ENCODE measurements at places on chromosomes 4 and X.

DNA sequence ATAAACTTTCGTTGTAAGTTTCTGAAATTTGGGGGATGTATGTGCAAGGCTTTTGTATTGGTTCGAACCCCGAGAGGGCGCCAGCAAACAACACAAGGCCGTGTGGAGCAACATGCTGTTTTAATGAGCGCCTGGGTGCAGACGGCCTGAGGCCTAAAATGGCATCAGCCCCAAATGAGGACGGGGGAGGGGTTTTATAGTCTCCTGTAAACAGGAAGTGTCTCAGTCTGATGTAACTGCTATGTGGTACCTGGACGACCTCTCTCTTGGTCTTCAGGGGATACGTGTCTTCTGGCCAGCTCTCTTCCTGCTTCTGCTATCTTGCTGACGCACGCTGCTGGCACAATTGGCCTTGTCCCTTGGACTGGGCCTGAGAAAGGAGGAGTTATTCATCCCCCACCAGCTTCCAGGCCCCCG lies 1348.0 kb downstream of the ADGRL3 start:
- DNase-seq, result peak; percentile 7

GRCh38 chr4:73998040-73999011 lies at the start of gene CXCL5:
TSS of gene CXCL5 (minus strand) at chr4:73998677. CDS start at chr4:73998581, 96 bp downstream.
- peak; percentile 43 for DNase-seq

GRCh38 chr4:112201915-112202505 lies 29.6 kb upstream of the AP1AR start:
- DNase-seq, result no peak

DNA sequence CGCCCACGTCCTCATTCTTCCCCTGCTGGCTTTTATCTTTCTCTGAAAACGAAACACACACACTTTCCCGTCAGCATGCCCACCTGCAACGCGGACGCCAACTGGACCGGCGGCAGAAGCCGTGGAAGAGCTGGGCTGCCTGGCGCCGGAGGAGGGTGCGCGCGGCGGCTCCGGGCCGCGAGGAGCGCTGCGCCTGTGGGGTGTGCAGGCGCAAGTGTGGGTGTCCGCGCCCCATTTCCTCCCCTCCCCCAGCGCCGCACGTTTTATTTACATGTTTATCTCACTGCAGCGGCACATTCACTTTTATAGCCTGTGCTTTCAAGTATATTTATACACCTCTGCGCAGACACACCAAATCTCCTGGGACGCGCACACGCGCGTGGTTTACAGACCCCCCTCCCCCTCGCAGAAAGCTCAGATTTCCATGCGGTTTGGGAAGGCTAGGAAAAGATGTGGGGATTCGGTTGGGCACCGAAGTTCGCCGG lies 1.5 kb downstream of the PITX2 start:
- no peak for DNase-seq

GRCh38 chr4:61277785-61278760 lies 77.9 kb downstream of the ADGRL3 start:
- DNase-seq, result peak; percentile 12

DNA sequence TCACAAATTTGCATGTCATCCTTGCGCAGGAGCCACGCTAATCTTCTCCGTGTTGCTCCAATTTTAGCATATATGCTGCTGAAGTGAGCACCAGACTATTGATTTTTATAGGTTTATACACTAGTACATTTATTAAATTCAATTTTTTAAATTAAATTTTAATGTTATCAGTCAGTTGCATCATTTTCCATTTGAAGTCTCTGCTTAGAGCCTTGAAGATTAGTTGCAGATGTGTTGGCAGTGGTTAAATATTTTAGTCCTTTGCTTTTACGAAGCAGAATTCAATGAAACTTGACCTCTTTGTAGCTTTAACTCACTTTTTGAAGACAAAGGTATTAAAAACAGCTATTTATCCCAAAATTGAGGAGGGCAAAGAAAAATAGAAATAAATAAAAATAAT lies 16.5 kb downstream of the TRAPPC11 start:
- DNase-seq, result no peak

GRCh38 chr4:168162604-168163003 lies 70.3 kb downstream of the ANXA10 start:
- peak; percentile 11 for DNase-seq

DNA sequence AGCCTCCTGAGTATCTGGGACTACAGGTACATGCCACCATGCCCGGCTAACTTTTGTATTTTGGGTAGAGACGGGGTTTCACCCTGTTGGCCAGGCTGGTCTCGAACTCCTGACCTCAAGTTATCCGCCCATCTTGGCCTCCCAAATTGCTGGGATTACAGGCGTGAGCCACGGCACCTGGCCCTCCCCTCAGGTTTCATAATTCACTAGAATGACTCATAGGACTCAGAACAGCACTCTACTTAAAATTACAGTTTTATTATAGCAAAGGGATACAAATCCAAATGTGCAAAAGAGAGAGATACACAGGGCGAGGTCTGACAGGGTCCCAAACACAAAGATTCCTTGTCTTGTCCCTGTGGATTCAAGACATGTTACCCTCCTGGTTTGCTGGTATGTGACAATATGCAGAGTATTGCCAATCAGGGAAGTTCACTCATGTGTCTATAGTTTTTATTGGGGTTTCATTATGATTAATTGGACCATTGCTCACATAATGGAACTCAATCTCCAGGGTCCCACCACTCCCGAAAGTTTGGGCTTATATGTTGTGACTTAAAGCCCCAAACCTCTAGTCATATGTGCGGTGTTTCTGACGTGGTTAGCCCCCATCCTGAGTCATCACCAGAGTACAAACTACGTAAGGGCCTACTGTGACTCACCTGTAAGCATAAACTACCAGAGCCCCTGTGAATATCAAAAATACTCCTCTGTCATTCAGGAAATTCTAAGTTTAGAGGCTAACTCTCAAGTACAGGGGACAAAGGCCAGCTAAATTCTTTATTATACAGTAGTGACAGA lies 5.2 kb downstream of the YIPF6 start:
- DNase-seq, result no peak

DNA sequence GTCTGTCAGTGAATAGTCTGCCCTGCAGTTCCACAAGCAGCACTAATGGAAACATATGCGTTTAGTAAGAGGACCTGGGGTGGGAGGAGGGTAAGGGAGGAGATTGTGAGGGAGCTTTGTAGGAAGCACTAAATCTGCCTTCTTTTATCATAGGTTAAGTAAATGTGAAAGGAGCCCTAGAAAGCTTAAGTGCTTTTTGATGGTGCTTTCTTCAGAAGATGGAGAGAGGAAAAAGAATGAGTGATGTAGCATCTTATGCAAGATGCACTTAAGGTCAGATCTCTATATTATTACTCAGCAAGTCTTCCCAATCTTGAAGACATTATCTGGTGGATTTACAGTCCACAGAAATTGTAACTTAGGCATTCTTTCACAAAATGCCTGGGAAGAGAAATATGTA lies 322.7 kb downstream of the PDHA2 start:
- no peak for DNase-seq

DNA sequence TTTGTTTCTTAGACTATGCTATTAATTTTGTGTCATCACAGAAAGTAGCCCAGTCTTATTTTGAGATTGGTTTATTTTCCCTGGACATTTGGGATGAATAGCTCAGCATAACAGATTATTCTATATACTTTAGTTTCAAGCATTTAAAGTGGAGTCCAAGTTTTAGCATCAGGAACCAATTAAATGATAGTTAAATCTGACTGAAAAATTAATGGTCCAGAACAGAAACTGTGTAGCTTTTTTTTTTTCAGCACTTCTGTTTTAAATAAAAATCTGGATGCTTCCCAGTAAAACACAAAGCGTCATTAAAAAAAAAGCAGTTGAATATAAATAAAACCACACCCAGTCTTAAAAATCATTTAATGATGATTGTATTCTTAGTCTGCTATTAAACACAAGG lies 59.4 kb upstream of the PITX2 start:
- DNase-seq, result no peak

- no peak for DNase-seq
Observed at GRCh38 chr4:16227462-16227868, 1.2 kb upstream of the TAPT1 start.

GRCh38 chrX:120457766-120458180 lies 11.3 kb downstream of the LAMP2 start:
- DNase-seq, result no peak

DNA sequence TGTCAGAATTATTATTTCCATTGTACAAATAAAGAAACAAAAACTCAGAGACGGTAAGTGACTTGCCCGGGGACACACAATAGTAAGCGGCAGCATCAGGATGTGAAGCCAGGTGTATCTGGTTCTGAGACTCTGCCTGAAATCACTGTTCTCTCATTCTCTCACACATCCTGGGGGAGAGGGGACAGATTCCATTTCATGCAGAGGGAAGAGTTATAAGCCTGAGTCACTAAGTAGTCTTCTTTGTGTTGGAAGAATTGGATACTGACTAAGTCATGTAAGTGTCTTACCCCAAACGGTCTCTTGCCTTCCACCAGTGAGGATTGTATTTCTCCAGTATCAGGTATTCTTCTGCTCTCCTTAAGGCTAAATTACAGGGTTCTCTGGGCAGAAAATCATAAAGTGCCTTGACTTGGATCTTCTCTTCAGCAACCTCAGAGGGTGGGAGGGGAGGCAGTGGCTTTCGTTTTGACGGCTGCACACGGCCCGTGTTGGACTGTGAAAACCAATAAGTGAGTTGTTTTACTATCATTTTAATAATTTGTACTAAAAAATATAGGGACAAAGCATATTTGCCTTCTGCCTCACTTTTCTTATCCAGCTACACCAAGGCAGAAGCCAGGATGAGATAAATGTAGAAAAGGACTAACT lies 21.9 kb downstream of the TXK start:
- no peak for DNase-seq

GRCh38 chrX:16651391-16652024 lies 1.6 kb downstream of the S100G start:
- no peak for DNase-seq

DNA sequence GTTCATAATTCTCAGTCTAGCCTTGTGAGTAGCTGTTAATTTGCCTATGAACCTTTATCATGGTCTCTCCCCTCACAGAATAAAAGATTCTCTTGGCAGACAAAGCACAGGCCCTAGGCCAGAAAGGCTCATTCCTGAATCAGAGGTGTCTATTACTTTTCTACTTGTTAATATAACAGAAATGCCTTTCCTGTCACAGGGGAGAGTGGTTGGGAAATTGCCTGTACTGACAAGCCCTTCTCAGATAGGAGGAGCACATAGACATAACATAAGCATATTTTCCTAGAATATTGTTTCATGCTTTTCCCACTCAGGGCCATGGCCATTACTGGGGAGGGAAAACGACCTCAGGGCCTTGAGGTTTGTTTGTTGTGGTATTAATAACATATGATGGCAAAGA lies 308.3 kb downstream of the BMPR1B start:
- no peak for DNase-seq

- DNase-seq, result no peak
Observed at GRCh38 chr4:186739802-186740434, 16.3 kb upstream of the FAT1 start.

GRCh38 chrX:16517039-16517605 lies 132.8 kb upstream of the S100G start:
- DNase-seq, result no peak

GRCh38 chr4:123976285-123976684 lies 579.7 kb downstream of the SPRY1 start:
- DNase-seq, result peak; percentile 44

DNA sequence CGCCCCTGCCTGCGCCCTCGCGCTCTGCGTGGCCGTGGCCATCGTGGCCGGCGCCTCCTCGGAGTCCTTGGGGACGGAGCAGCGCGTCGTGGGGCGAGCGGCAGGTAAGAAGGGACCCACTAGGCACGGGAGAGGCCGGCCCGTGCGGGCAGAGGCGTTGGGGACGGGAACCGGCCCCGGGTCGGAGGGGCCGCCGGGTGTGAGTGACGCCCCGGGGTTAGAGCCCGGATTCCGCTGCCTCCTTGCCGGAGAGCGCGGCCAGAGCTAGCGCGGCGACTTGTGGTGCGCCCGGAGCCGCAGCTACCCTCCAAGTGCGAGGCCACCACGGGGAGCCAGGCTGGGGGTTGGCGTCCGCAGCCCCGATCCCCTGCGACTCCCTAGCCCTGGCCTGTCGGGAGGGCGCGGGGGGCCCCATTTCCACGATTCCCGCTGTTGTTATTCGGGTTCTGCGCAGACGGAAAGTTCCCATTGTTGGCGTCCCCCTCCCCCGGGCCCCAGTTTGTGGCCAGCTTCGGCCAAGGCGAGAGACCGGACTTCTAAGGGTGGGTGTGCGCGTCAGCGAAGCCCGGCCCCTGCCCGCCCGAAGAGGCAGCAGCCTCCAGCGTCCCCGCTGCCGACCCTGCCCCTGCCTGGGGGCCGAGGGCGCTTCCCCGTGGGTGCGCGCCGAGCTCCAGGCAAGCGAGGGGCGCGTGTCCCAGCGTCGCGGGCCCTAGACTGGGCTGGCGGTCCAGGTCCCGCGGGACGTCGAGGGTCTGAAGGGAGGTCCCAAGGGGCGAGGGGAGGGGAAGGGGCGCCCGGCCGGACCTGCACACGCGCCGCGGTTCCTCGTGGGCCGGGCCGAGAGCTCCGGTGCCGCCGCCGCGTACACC lies 1.1 kb downstream of the FGFR3 start:
- DNase-seq, result peak; percentile 54

DNA sequence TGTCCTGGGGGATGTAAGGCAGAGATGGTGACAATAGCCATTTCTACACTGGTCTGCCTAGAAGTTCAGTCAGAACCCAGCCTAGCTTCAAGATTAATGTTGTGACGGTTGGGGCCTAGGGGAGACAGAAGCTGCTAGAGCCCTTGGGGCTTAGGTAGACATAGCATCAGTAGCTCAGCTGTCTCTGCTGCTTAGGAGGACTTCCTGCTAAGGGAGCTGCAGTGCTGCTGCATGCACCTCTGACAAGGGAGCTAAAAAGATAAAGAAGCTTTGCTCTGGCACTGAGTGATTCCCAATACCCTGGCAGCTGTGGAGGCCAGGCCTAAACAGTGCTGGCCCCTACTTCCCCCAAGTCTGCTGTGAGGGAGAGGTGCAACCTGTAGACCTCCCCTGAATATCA lies 116.0 kb downstream of the CT47B1 start:
- no peak for DNase-seq

- DNase-seq, result no peak
Observed at GRCh38 chr4:177517862-177518261, 75.6 kb upstream of the AGA start.

GRCh38 chr4:3816983-3817960 lies 51.1 kb downstream of the ADRA2C start:
- no peak for DNase-seq

- no peak for DNase-seq
Observed at GRCh38 chr4:10441512-10441911, 15.7 kb downstream of the ZNF518B start.

GRCh38 chr4:116020141-116020722 lies 906.8 kb upstream of the NDST4 start:
- DNase-seq, result no peak

GRCh38 chr4:156347412-156348075 lies 393.9 kb upstream of the CTSO start:
- DNase-seq, result no peak

- no peak for DNase-seq
Observed at GRCh38 chr4:159463235-159463634, 360.4 kb downstream of the RAPGEF2 start.

GRCh38 chrX:65516756-65517155 lies 17.8 kb downstream of the LAS1L start:
- no peak for DNase-seq

GRCh38 chr4:28536124-28536523 lies 1675.5 kb downstream of the STIM2 start:
- DNase-seq, result no peak

- DNase-seq, result no peak
Observed at GRCh38 chrX:154821523-154821922, 12.9 kb downstream of the SMIM9 start.
